ENCODE measurements at places on chromosomes 2 and 18.

DNA sequence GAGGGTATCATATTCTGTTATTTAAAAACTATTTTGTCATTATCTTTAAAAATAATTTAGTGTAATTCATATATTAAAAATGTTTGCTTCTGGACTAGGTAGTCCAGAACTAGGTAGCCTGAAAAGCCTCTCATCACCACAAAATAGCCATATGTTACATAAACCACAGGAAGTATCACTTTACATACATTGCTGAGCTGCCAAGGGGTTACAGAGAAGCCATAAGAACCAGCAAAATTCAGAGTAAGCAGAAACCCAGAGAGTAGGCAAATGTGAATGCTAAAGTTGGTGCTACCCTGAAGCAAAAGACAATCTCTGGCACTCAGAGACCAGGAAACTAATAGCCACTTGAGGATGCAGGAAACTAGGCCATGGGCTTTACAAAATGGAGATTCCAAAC, 60.9 kb downstream of the LOXHD1 start:
- no peak for DNase-seq

- no peak for DNase-seq
Observed at GRCh38 chr2:23637011-23637778, 252.2 kb downstream of the KLHL29 start.

- peak; percentile 1 for DNase-seq
Observed at GRCh38 chr2:20618468-20618885, 32.4 kb downstream of the HS1BP3 start.

- DNase-seq, result peak; percentile 48
Observed at GRCh38 chr2:181656450-181657291, at the start of gene CERKL. TSS of gene CERKL (minus strand) at chr2:181657105. CDS start at chr2:181657006, 99 bp downstream.

- no peak for DNase-seq
Observed at GRCh38 chr2:48081317-48081628, 175.0 kb upstream of the FBXO11 start.

DNA sequence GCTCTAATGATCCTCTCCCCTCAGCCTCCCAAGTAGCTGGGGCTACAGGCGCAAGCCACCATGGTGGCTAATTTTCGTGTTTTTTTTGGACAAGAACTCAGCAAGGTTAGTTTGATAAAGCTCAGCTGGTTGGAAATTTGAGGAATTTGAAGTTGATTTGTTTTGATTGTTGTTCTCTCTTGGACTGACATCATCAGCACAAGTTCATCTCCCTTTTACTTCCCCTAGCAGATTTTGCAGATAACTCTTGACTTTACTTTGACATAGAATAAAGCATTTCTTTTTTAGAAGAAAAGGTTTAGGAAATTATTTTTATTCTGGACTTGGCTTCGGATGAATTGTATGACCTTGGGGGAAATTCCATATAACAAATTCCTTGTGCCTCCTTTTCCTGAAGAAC, 74.9 kb upstream of the DLX2 start:
- no peak for DNase-seq

GRCh38 chr18:26017929-26018328, 72.5 kb downstream of the SS18 start:
- DNase-seq, result no peak

DNA sequence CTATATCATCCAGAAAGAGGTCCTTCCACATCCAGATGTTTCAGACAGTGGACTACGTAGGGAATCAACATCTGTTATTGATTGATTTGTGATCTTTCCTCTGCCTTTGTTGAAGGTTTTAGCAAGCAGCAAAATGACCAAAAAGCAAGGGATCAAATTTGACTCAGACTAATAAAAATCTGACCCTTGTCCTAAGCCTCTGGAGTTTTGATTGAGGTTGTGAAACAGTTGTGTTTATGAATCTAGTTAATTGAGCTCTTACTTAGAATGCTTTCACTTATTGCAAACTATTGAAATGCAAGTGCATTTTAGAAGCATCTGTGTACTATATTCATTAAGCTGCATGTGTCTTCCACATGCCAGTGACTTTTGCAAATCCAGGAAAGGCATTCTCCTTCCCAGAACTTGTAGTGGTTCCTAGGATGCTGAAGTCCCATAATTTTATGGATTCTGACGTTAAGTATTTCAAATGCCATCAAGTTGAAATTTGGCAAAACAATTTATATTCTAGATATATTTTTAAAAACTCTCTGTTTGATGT, 116.0 kb downstream of the MTX2 start:
- DNase-seq, result no peak

GRCh38 chr2:4515871-4516761, 812.7 kb downstream of the DCDC2C start:
- DNase-seq, result no peak

DNA sequence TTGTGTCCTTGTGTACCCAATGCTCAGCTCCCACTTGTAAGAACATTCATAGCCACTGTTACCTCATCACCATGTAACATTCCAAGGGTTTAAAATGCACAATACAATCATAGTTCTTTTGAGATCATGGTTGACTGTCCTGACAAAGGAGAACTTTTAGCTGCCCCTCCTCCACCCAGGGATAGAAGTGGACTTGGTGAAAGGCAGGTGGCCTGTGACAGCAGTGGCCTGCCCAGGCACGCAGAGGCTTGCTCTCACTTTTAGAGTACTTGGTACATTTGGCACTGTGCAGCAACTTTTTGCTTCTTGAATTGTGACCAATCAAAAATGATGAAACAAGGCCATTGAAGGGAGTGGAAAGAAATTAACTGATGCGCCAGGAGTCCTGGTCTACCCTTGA, 108.7 kb downstream of the ANKRD44 start:
- no peak for DNase-seq

GRCh38 chr2:215749092-215749957, 264.0 kb downstream of the MREG start:
- DNase-seq, result no peak

DNA sequence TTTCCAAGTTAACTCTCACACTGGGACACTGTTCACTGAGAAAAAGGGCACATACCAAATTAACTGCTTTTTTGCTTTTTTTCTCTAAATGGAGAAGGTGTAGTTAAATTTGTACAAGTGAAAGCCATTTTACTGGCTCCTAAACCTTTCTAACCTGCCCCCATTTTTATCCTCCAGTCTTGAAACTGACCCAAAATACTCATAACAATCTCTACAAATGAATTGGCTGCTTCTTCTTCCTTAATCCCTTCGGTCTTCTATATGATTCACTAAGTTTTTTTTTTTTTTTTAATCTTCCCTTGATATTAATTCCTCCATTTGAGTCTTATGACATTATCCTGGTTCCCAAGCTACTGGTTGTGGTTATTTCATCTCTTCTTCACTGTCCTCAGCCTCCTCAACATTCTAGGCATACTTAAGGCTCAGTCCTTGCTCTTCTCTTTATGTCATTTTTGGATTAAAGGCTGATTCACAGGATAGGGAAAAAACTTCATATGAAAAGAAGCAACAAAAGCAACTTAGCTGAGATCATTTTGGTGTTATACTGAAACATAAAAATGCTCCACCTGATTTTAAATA, 19.8 kb downstream of the ORC2 start:
- DNase-seq, result no peak

GRCh38 chr2:106839849-106840595, 45.9 kb downstream of the ST6GAL2 start:
- no peak for DNase-seq

- no peak for DNase-seq
Observed at GRCh38 chr2:180787330-180787729, 193.1 kb upstream of the UBE2E3 start.

DNA sequence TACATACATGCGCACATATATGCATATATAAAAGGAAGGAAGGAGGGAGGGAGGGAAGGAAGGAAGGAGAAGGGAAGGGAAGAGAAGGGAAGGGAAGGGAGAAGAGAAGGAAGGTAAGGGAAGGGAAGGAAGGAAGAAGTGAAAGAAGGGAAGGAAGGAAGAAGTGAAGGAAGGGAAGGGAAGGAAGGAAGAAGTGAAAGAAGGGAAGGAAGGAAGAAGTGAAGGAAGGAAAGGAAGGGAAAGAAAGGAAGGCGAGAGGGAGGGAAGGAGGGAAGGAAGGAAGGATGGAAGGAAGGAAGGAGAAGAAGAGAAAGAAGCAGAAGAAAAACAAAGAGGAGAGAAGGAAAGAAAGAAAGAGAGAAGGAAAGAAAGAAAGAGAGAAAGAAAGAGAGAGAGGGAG, 16.9 kb downstream of the COL6A3 start:
- no peak for DNase-seq

GRCh38 chr2:208358758-208359631, 47.6 kb upstream of the PTH2R start:
- no peak for DNase-seq

GRCh38 chr2:154587739-154588138, 110.8 kb upstream of the KCNJ3 start:
- no peak for DNase-seq

- no peak for DNase-seq
Observed at GRCh38 chr2:226467221-226467620, 332.4 kb downstream of the IRS1 start.

GRCh38 chr18:8212896-8213780, 396.1 kb upstream of the RAB12 start:
- DNase-seq, result no peak

GRCh38 chr18:35038881-35039491, 2.2 kb upstream of the MAPRE2 start:
- DNase-seq, result no peak

GRCh38 chr2:176137252-176137580, 7.7 kb downstream of the HOXD8 start:
- DNase-seq, result no peak

- DNase-seq, result no peak
Observed at GRCh38 chr2:31404302-31404701, 10.2 kb downstream of the XDH start.

GRCh38 chr2:212811921-212812320, 273.3 kb upstream of the ERBB4 start:
- DNase-seq, result no peak

DNA sequence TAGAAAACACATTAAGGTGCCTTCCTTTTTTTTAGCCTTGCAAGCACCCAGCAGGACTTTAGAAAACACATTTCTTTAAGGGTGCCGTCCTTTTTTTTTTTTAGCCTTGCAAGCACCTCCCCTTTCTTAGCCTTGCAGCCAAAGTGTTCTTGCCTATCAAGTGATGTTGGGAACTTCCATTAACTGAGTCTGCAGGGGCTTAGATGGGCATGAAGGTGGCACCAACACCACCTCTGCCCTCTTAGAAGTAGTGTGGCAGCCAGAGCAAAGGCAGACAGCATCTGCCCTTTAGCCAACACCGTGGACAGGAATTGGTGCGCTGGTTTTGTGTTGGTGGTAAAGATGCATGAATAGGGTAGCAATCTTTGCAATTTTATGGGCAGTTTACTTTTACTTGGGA, 211.6 kb upstream of the SP5 start:
- DNase-seq, result no peak

- no peak for DNase-seq
Observed at GRCh38 chr18:43751203-43751602, 473.9 kb upstream of the SYT4 start.

GRCh38 chr2:101823347-101823791, 125.9 kb downstream of the MAP4K4 start:
- peak; percentile 83 for DNase-seq

GRCh38 chr2:64637931-64638330, 15.8 kb downstream of the SERTAD2 start:
- peak; percentile 30 for DNase-seq

- no peak for DNase-seq
Observed at GRCh38 chr2:178731300-178731699, 75.9 kb downstream of the TTN start.

DNA sequence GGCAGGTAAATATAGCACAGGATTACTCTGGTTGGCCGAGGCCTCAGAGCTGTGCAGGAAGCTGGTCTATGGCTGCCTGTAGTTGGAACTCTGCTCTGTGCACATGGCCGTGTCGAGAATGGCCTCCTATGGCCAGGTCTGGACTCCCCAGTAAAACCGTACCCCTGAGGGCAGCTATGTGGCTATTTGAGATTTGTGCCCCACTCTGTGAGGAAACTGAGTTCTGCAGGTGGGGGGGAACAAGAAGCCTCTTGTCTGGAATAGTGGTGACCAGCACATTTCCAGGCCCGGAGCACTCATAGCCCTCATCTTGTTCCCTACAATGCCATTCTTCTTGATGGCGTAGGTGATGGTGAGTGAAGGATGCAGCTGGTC, 15.0 kb upstream of the TEX51 start:
- no peak for DNase-seq

GRCh38 chr2:64260817-64261216, 116.6 kb upstream of the PELI1 start:
- peak; percentile 22 for DNase-seq

DNA sequence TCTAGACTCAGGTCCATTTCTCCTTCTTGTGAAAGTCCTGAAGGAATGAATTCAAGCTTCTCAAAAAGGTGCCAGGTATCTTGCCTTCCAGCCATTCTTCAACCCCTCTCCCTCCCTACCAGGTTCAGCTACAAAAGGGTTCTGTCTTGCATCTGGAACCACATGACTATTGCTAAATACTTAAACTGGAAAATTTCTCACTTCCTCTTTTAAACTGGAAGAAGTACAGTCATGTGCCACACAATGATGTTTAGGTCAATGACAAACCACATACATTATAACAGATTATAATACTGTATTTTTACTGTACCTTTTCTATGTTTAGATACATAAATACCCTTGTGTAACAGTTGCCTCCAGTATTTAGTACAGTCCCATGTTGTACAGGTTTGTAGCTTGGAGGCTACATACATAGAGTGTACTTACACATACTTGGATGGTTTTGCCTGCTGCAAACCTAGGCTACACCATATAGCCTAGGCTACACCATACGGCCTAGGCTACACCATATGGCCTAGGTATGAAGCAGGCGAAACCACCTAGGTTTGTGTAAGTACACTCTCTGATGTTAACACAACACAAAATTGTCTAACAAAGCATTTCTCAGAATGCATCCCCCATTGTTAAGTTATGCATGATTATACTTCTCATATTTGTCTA, 142.0 kb upstream of the DNMT3A start:
- no peak for DNase-seq

DNA sequence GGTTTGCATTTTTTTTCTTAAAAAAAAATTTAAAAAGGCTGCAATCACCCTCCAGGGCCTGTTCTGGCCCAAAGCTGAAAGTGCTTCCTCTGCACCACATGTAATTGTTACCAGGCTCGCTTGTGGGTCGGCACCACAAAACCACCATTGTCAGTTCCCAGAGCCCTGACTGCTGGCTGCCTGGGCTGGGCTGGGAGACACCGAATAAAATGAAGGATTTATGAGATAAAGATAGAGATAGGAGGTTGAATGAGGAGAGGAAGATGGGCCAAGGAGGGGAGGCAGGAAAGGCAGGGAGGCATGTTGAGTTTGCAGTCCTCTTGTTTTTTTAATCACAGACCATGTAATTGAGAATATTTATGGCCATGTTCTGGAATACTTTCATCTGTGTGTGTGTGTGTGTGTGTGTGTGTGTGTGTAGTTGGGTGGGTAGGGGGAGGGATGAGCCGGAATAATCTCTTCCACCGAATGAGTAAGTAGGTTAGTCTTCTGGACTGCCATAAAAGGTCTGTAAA, 14.7 kb downstream of the NRP2 start:
- DNase-seq, result no peak

DNA sequence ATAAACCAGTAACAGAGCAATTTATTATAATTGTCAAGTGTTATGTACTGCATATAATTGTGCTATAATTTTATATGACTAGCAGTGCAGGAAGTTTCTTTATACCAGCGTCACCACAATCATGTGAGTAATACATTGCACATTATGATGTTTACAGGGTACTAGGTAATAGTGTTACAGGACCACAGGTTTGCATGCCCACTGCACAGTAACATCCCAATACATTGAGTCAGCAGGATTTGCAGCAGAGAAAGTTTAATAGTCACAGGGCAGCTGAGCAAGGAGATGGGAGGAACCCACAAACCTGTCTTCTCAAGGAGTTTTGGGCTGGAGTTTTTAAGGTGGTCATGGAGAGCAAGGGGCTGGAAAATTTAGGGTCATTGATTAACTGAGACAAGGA, 1042.9 kb upstream of the ACVR2A start:
- no peak for DNase-seq

- no peak for DNase-seq
Observed at GRCh38 chr2:52629944-52630343, 1137.7 kb upstream of the CHAC2 start.
